Heart left ventricle (tissue), 16 donors: ENCODE measurements at places on chromosomes 11 and 22. TPM values are rescaled to one million over a fixed set of nuclear protein-coding genes. Genes with fewer than 3 reads are reported as not detected.

Gene PIH1D2
- total RNA-seq: 2.4 TPM

Gene CHADL
- total RNA-seq: 18.9 TPM

Gene MRGPRD
- not detected for total RNA-seq

Gene CRACR2B
- 18.6 TPM for total RNA-seq

Gene TRIM29
- not detected for total RNA-seq

Gene PRR33
- 4.2 TPM for total RNA-seq

Gene NXPE4
- total RNA-seq: not detected

Gene APLNR
- total RNA-seq: 63.3 TPM

Gene ZDHHC5
- total RNA-seq: 32.9 TPM

Gene OR4D5
- not detected for total RNA-seq

Gene CECR2
- 11.6 TPM for total RNA-seq

Gene E2F8
- total RNA-seq: 6.6 TPM

Gene CCDC81
- 0.27 TPM for total RNA-seq
